ENCODE measurements at places on chromosomes 13 and 19.

- no peak for DNase-seq
Measured at GRCh38 chr19:48642862-48643261, 3.1 kb downstream of the CA11 start.

- no peak for DNase-seq
Measured at GRCh38 chr13:96100457-96101220, 10.7 kb downstream of the HS6ST3 start.

DNA sequence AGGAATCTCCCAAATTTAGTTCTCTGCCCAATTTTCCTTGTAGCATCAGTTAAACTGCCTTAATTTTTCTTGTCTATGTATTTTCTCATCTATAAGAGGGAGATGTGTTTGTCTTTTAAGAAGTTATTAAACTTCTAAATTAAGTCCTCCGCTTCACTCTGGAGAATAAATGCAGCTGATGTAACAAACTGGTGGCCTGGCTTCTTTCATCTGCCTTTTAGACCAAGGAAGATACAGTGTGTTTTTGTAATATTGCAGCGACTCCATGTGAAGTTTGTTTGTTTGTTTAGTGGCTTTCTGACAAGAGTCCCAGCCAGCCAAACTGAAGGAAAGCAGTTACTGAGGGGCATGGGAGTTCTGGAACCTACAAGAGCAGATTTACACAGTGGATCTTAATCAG, 56.4 kb downstream of the KLF12 start:
- DNase-seq = no peak

- no peak for DNase-seq
Measured at GRCh38 chr19:9828551-9829063, 889 bp downstream of the UBL5 start.

DNA sequence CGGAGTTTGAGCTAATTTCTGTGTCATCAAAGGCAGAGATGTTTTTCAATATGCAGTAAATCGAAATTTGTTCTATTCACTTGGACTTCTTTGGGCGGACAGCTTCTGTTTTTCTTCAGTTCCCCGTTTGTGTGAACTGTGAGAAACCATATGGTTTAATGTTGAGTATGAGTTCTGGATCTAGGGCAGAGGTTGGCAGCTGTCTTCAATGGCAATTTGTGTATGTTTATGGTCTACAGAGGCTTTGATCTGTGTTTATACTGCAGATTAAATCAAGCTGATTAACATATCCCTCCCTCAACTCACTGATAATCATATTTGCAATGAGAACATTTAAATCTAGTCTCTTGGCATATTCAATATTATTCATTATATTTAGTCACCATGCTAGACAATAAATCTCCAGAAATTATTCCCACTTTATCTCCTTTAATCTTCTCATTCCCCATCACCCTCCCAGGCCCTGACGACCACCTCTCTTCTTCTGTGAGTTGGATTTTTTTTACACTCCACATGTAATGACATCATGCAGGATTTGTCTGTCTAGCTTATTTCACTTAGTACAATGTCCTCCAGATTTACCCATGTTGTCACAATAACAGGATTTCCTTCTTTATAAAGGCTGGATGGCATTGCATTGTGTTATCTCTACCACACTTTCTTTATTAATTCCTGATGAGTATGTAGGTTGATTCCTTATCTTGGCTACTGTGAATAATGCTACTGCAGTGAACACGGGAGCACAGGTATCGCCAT, 9.0 kb downstream of the ZNF331 start:
- no peak for DNase-seq

DNA sequence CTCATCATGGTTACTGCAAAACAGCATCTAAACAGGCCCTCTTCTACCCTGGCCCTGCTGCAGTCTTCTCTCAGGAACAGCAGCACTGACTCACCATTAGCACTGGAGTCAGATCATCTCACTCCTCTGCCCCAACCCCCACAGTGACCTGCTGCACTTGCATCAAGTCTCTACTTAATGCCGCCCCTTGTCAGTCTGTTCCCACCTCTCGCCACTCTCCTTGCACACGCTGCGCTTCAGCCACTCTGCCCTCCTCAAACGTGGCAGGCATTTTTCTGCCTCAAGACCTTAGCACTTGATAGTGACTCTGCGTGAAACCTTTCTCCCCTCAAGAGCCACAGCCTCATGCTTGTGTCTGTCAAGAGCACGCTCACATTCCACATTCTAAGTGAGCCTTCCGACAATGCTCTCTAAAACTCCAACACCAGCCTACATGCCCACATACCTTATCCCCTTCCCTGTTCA, 22.1 kb downstream of the MIPEP start:
- DNase-seq = no peak

DNA sequence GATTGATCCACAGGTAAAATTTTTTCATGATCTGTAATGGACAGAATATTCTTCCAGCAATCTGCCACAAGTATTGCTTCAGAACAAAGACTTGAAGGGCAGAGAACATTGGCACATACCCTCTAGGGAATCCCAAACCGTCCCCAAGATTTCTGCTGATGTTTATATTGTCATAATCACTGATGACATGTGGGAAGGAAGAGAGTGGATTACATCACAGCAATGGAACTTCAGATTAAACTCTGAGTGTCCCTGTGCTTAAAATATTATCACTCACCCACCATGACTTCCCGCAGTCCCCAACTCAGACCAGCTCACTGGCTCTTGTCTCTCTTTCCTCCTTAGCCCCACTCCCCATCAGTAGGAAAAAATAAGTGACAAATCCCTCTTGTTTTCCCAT, 8.5 kb upstream of the TPT1 start:
- DNase-seq = no peak

GRCh38 chr13:34076943-34077703, 259.2 kb downstream of the RFC3 start:
- no peak for DNase-seq
